Hair follicle dermal papilla cell (primary cell): ENCODE measurements at places on chromosomes 7 and 10. TPM values are rescaled to one million over a fixed set of nuclear protein-coding genes. Genes with fewer than 3 reads are reported as not detected.

Gene SMO
- 11.7 and 17.7 TPM in 2 replicates for total RNA-seq

Gene SYT15
- 0.12 and 0.16 TPM in 2 replicates for total RNA-seq

Gene ITIH5
- total RNA-seq, result 0.97 and 1.1 TPM in 2 replicates

Gene TDRD1
- total RNA-seq, result 3.3 and 4.7 TPM in 2 replicates

Gene COG5
- 33.3 and 42.6 TPM in 2 replicates for total RNA-seq

Gene CRHR2
- not detected in 2 replicates for total RNA-seq
